Cerebellum (tissue), 4 donors: ENCODE measurements at places on chromosomes 5 and 9.

- DNase-seq: no peak
Measured at GRCh38 chr9:87872079-87872624, 10.5 kb upstream of the SPATA31E1 start.

- no peak for DNase-seq
Measured at GRCh38 chr5:88678770-88679381, 204.1 kb downstream of the MEF2C start.

DNA sequence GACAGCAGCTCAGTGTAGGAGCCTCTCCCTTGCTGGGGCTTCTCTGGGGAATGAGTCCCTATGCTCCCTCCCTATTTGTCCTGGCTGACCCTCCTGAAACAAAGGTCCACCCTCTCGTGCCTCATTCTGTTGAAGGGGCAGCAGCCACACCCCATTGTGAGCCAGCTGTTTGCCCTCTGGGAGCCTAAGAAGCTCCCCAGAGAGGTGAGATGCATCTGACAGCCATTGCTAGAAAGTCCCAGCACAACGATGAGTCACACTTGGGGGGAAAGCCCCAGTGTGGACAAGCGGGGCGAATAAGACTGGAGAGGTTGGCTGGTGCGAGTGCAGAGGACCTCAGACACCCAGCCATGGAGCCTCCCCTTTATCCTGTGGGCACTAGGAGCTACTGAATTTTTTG lies 101.4 kb downstream of the PPARGC1B start:
- no peak for DNase-seq

DNA sequence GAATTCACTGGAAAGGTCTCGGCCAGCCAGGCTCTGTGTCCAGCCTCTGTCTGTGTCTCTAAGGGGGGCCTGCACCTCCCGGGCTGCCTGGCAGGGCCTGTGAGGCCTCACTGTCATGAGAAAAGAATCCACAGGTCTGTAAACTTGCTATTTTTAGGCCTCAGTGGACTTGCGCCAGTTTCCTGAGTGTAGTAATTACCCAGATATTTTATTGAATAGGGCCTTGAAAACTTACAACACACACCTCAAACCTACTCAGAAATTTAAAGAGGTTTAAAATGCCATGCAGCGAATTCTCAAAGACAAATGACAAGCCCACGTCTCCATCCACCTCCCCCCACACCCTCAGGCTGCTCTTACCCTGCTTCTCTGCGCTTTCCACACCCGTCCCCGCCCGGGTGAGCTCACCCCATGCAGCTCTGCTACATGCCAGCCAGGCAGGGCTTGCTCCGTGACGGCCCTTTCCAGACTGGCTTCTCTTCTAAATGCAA lies 8.8 kb upstream of the TENT4A start:
- DNase-seq: no peak

DNA sequence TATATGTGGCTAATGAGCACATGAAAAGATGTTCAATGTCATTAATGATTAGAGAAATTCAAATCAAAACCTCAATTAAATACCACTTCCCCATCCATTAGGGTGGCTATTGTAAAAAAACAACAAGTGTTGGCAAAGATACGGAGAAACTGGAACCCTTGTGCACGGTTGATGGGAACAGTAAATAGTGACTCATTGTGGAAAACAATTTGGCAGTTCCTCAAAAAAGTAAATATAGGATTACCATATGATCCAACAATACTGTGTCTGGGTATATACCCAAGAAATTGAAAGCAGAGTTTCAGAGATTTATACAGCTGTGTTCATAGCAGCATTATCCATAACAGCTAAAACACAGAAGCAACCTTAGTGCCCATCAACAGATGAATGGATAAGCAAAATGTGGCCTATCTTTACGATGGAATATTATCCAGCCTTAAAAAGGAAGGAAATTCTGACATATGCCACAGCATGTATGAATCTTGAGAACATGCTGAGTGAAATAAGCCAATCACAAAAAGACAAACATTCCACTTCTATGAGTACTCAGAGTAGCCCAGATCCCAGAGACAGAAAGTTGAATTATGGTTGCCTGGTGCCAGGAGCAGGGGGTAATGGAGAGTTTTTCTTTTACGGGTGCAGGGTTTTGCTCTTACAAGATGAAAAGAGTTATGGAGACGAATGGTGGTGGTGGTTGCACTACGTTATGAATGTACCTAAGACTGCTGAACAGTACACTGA lies 41.4 kb upstream of the LRRC14B start:
- DNase-seq: no peak

DNA sequence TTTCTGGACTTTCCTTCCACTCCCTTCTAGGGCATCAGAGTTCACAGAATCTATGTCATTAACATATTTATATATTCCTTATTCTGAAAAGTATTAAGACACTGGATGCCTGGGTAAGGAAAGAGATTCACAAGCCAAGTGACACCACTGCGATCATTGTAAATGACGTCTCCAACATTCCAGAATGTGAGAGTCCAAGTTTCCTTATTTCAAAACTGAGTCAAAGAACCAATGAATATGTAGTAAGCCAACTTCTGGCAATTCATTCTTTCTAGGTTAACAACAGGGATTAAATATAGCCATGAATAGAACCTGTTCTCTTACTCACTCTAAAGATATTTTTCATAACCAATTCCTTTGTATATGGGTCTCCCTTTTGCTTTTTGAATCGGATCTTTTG lies 18.1 kb downstream of the RAI14 start:
- no peak for DNase-seq
